ENCODE measurements at places on chromosomes 7 and 10.

- H3K27me3 ChIP-seq, result no peaks in the 10 kb centered on the region
- DNase-seq, result no peak
- H3K36me3 ChIP-seq, result peaks cover 60% of the 10 kb centered on the region
- no peaks in the 10 kb centered on the region for H3K4me1 ChIP-seq
- H3K27ac ChIP-seq, result no peak overlapping the region
These were observed 90.2 kb downstream of the UBE3C start for GRCh38 chr7:157228864-157229422.

GRCh38 chr7:20197125-20197748 is 19.9 kb downstream of the MACC1 start:
- H3K27ac ChIP-seq, result no peak overlapping the region
- no peak for DNase-seq
- H3K4me1 ChIP-seq, result peaks cover 9% of the 10 kb centered on the region
- H3K27me3 ChIP-seq, result no peaks in the 10 kb centered on the region
- H3K4me3 ChIP-seq, result no peak overlapping the region
- no peaks in the 10 kb centered on the region for H3K36me3 ChIP-seq

DNA sequence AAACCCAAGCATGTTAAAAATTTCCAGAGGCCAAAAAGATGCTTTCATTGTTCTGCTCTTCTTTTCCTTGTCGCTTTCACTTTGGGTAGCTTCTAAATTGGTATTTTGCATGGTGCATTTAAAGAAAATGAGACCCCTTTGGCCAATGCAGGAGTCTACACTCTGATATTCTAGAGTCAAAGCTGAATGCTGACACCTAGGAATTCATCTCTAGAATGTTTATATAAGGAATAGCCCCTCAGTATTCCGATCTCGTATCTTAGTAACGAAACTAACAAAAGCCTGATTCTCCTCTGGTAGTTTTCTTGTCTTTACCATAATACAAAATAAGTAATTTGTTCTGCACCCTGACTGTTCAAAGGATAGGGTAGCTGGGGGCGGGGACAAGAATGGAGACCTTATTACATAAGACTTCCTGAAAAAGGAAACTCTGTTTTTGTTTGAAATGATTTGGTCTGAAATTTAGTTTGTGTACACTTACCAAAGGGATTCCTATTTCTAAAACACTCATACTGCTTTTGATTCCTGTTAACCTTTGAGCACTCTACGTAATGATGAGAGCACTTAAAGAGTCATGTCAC is 17.1 kb downstream of the IKZF1 start:
- no peak for DNase-seq
- H3K4me1 ChIP-seq, result no peaks in the 10 kb centered on the region
- no peaks in the 10 kb centered on the region for H3K36me3 ChIP-seq
- H3K27ac ChIP-seq, result no peak overlapping the region
- peaks cover 7% of the 10 kb centered on the region for H3K27me3 ChIP-seq
- H3K4me3 ChIP-seq, result no peak overlapping the region

DNA sequence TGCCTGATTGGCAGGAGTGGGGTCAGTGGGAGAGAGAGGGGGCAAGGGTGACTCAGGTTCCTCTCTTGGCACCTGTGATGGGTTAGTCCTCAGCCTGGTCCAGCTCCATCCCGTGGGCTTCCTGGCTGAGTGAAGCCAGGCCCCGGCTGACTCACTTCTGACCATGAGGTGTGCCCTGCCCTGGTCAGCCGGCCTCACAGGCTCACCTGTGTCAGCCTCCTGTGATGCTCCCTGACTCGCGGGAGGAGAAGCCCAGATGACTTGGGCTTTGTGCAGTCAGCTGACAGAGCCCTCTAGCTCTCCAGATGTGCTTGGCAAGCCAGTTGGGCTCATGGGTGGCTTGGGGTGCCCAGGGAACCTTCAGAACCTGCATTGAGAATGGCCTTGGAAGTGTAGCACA is 16.0 kb upstream of the PPIF start:
- no peak overlapping the region for H3K4me3 ChIP-seq
- H3K4me1 ChIP-seq, result peaks cover 4% of the 10 kb centered on the region
- H3K27me3 ChIP-seq, result no peaks in the 10 kb centered on the region
- no peak for DNase-seq
- no peaks in the 10 kb centered on the region for H3K36me3 ChIP-seq

GRCh38 chr10:124181656-124182055 is 88.3 kb upstream of the CHST15 start:
- DNase-seq, result no peak
- H3K4me1 ChIP-seq, result no peaks in the 10 kb centered on the region
- H3K27me3 ChIP-seq, result no peaks in the 10 kb centered on the region
- no peak overlapping the region for H3K27ac ChIP-seq
- no peak overlapping the region for H3K4me3 ChIP-seq

GRCh38 chr7:23467806-23468525 is 2.3 kb downstream of the IGF2BP3 start:
- H3K36me3 ChIP-seq, result no peaks in the 10 kb centered on the region
- DNase-seq, result no peak
- H3K27me3 ChIP-seq, result peaks cover 98% of the 10 kb centered on the region
- peak overlapping the region; percentile 41 for H3K4me3 ChIP-seq

GRCh38 chr10:70682920-70683600 is 10.8 kb downstream of the ADAMTS14 start:
- H3K27ac ChIP-seq, result no peak overlapping the region
- DNase-seq, result no peak
- H3K4me1 ChIP-seq, result no peaks in the 10 kb centered on the region

- H3K4me1 ChIP-seq, result no peaks in the 10 kb centered on the region
- no peaks in the 10 kb centered on the region for H3K27me3 ChIP-seq
- H3K36me3 ChIP-seq, result no peaks in the 10 kb centered on the region
- H3K27ac ChIP-seq, result no peak overlapping the region
- no peak for DNase-seq
These were observed 642.5 kb upstream of the KCND2 start for GRCh38 chr7:119630406-119630969.

DNA sequence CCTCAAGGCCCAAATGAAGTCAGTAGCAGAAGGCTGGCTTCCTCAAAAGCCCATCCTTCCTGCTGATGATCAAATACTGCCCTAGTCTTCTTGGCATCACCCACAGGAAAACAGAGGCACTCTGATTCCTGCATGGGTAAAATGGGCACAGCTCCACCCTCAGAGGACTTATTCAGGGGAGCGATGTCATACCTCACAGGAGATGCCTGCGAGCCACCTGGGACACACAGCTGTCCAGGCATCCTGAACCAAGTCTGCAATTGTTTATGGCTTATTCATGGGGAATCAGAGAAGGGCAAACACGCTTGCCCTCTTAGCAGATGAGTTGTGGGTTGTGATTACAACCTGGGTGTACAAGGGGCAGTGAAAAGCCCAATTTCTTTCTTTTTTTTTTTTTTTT is 22.0 kb upstream of the LMTK2 start:
- no peaks in the 10 kb centered on the region for H3K36me3 ChIP-seq
- no peak overlapping the region for H3K4me3 ChIP-seq
- no peaks in the 10 kb centered on the region for H3K27me3 ChIP-seq
- no peaks in the 10 kb centered on the region for H3K4me1 ChIP-seq
- H3K27ac ChIP-seq, result no peak overlapping the region

DNA sequence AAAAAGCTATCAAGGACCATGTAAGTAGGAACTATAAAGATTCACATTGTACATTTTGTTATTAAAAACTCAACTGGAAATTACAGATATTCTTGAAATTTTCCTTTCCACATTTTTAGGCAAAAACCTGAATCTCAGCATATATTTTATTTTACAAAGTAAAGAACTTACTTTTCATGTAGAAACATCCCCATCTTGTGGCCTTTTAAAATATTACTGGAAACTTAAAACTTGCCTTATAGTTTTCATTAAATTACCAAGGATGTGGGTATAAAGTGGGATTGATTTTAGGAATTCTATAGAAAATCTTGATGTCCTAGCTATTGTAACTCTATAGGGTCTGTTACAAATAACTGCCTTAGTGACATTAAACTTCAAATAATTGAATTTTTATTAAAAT is 10.6 kb downstream of the DBF4 start:
- H3K27ac ChIP-seq, result no peak overlapping the region
- no peak overlapping the region for H3K4me3 ChIP-seq
- no peak for DNase-seq
- no peaks in the 10 kb centered on the region for H3K4me1 ChIP-seq
- peaks cover 6% of the 10 kb centered on the region for H3K36me3 ChIP-seq
- H3K27me3 ChIP-seq, result no peaks in the 10 kb centered on the region

DNA sequence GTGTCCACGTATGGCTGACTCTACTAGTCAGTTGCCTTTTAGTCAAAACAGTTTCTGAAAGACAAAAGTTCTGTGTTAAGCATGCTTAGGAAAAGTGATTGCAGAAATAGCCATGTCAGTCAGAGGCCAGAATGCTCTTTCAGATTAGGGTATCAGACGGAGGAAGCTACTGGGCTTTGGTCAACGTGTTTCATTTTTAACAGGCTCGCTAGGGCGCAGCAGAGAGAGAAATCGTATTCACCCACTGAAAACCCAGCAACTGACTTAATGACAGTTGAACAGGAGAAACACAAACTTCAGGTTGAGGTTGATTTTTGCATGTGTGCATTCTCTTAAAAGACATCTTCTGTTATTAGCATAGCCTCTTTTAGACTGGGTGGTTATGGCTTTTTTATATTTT is 322.6 kb upstream of the KIAA1217 start:
- DNase-seq, result no peak
- no peaks in the 10 kb centered on the region for H3K36me3 ChIP-seq
- H3K27me3 ChIP-seq, result no peaks in the 10 kb centered on the region
- H3K27ac ChIP-seq, result no peak overlapping the region
- no peaks in the 10 kb centered on the region for H3K4me1 ChIP-seq

DNA sequence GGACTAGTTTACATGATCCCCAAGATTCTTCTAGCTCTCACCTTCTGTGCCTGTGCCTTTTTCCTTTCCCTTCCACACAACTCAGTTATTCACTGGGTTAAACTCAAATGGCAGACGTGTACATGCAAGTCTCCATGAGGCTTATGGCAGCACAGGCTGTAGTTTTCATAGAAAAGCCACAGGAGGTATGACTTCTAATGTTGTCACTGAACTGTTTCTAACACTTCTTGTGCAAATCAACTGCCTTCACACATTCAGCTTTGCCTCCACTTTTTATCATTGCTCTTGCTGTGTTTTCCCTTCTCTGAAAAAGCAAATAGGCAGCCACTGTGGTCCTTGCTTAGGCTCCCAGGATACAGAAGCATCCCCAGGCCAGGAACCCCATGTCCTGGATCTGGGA is 5.3 kb upstream of the GIMAP5 start:
- H3K27me3 ChIP-seq, result no peaks in the 10 kb centered on the region
- no peaks in the 10 kb centered on the region for H3K4me1 ChIP-seq
- no peaks in the 10 kb centered on the region for H3K36me3 ChIP-seq
- no peak overlapping the region for H3K4me3 ChIP-seq
- no peak overlapping the region for H3K27ac ChIP-seq

GRCh38 chr10:126508535-126509040 is 120.3 kb upstream of the ADAM12 start:
- peak; percentile 74 for DNase-seq
- H3K4me1 ChIP-seq, result no peaks in the 10 kb centered on the region
- no peak overlapping the region for H3K27ac ChIP-seq
- no peak overlapping the region for H3K4me3 ChIP-seq
- no peaks in the 10 kb centered on the region for H3K36me3 ChIP-seq

GRCh38 chr7:132577206-132578049 is 1.2 kb upstream of the PLXNA4 start:
- H3K27me3 ChIP-seq, result no peaks in the 10 kb centered on the region
- DNase-seq, result no peak
- H3K36me3 ChIP-seq, result no peaks in the 10 kb centered on the region
- peak overlapping the region; percentile 65 for H3K4me3 ChIP-seq
- H3K4me1 ChIP-seq, result peaks cover 46% of the 10 kb centered on the region

- no peaks in the 10 kb centered on the region for H3K27me3 ChIP-seq
- peak overlapping the region; percentile 97 for H3K27ac ChIP-seq
- peak overlapping the region; percentile 97 for H3K4me3 ChIP-seq
- no peaks in the 10 kb centered on the region for H3K36me3 ChIP-seq
- DNase-seq, result no peak
These were observed 4.0 kb downstream of the SORBS1 start for GRCh38 chr10:95556994-95557767.

GRCh38 chr7:124376111-124376510 is 343.2 kb upstream of the TMEM229A start:
- no peaks in the 10 kb centered on the region for H3K36me3 ChIP-seq
- no peak overlapping the region for H3K4me3 ChIP-seq
- H3K4me1 ChIP-seq, result no peaks in the 10 kb centered on the region
- H3K27me3 ChIP-seq, result no peaks in the 10 kb centered on the region

GRCh38 chr10:74637685-74638084 is 188.7 kb upstream of the KAT6B start:
- no peaks in the 10 kb centered on the region for H3K27me3 ChIP-seq
- peaks cover 13% of the 10 kb centered on the region for H3K4me1 ChIP-seq
- H3K27ac ChIP-seq, result no peak overlapping the region
- DNase-seq, result no peak

DNA sequence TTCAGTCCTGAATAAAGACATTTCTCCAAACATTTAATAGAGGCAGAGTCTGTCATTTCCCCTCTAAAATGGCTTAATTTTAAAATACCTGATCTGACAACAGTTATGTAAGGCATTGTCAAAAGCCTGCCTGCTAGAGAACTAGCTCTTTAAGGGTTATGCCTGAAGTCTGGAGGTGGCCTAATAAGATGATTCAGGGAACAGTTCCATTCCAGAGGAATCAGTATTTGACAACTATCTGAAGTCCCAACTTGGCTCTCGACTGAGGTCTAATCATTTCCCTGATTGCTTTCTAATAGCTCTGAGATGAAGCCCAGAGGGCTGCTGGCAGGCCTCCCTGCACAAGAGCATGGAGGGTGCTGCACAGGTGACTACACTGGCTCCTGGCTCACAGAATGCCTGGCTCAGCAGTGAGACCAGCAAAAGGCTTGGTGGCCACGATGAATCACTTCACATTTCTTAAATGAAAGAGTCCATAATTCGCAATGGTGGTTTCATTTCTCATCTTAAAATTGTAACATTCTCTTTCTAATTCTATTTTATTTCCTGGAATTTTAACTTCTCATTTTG is 509.6 kb upstream of the POM121L12 start:
- no peaks in the 10 kb centered on the region for H3K4me1 ChIP-seq
- H3K36me3 ChIP-seq, result no peaks in the 10 kb centered on the region

DNA sequence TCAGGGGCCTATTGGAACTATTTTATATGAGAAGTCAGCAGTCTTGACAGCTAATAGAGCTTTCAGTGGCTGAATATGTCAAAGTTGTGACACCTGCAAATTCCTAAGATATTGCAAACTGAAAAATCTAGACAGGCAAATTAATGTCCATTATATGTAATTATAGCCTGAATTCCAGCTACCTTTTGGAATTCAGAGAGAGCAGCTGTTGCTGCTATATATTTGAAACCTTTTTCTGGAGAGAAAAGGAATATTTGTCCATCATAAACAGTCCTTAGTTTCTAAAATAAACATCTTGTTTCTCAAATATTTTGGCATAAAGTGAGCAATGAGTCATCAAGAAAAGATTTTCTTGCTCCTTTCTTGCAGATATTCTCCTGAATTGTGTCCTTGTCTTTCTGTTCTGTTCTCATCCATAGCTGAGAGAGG is 408.9 kb upstream of the SEMA3D start:
- no peaks in the 10 kb centered on the region for H3K36me3 ChIP-seq
- H3K27ac ChIP-seq, result no peak overlapping the region
- no peaks in the 10 kb centered on the region for H3K27me3 ChIP-seq
- no peak overlapping the region for H3K4me3 ChIP-seq
- no peak for DNase-seq

Data from esophagus muscularis mucosa (tissue), 4 donors.